Fibroblast of skin of left biceps (primary cell): ENCODE measurements at places on chromosomes 5 and 9.

DNA sequence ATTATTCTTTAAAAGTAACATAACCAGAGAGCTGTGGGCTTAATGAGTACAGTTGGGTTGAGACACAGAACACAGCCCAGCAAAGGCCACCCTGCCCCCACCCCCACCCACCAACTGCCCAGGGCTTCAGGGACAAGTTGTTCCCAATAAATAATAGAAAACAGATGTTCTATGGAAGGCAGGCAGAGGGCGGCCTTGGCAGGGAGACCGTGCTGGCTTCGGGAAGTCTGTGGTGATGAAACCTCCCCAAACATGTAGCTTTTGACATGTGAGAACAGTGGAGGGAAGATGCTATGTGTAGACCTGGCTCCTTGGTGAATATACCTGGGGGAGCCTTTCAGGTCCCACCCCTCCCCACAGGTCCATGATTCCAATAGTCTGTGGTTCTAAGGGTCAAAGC is 10.0 kb downstream of the TRAF1 start:
- no peak for DNase-seq

- DNase-seq, result peak; percentile 43
These were observed 829 bp downstream of the ANXA1 start for GRCh38 chr9:73152543-73152844.

DNA sequence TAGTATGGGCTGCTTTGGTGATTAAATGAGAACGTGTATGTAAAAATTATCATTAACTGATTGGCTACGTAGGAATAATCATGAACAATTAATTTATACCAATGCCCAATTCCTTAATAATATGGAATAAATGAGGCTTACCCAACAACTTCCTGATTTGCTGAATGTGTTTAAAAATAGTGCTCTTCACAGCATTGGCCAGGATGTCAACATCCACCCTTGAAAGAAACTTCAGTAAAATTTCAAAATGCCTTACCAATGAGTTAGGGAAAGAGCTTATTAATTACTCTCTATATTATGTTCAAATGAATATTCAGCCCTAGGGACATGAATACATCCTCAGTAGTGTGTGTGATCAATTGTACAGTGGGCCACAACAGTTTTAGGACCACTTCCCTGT is 401.4 kb downstream of the PSAT1 start:
- DNase-seq, result no peak

GRCh38 chr5:181283347-181283746 is 22.4 kb upstream of the TRIM52 start:
- no peak for DNase-seq

DNA sequence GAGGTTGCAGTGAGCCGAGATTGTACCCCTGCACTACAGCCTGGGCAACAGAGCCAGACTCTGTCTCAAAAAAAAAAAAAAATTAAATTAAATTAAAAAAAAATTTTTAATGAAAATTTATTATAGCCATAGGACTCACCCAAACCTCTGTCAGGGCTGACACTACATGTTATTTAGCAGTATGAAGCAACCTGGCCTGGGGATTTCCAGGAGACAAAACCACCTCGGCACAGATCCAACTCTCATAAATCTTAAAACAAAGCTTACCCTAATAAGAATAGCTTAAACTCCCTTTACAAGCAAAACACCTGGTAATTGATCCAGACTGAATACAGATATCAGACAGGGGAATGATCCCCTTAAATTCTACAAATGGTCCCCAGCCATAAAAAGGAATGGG is 38.4 kb downstream of the PPP1R2B start:
- no peak for DNase-seq

- no peak for DNase-seq
These were observed 26.4 kb downstream of the RGS7BP start for GRCh38 chr5:64532212-64532611.

DNA sequence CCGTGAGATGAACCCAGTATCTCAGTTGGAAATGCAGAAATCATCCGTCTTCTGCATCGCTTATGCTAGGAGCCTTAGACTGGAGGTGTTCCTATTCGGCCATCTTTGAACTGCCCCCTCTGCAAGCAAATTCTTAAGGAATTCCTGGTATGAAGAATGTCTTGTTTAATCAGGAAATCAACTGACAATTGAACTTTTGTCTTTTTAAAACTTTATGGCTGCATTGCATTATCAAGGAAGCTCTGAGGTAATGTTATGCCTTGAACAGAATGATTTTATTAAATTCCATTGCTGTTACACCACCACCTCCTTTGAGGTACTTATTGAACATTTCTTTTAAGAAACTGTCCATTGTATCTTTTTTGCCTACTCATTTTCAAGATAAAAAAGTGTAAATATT is 1915.7 kb upstream of the CDH9 start:
- no peak for DNase-seq

DNA sequence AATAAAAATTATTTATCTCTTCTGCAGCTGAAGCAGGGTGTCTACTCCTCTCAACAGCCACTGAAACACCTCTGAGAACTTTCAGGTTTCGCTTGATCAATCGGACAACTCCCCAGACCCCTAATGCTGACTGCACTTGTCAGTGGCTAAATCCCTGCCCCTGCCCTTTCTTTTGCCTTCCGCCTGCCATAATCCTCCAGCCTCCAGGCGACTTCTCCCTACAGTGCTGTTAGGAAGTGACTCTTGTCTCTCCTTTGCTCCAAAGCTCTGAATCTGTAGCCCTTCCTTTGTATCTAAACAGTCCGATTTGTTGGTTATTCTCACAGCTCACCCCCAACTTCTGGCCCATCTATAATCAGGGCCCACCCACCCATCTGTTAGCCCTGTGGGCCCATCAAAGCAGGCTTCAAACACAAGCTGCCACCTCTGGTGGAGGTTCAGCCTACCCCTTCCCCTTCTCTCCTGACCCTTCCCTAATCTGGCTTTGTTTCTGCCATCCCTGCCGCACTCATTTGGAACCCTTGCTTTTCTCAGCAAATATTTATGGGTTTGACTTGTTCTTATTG is 53.7 kb upstream of the IFNK start:
- DNase-seq, result no peak

- DNase-seq, result no peak
These were observed 256 bp upstream of the CLINT1 start for GRCh38 chr5:157859227-157859575.

DNA sequence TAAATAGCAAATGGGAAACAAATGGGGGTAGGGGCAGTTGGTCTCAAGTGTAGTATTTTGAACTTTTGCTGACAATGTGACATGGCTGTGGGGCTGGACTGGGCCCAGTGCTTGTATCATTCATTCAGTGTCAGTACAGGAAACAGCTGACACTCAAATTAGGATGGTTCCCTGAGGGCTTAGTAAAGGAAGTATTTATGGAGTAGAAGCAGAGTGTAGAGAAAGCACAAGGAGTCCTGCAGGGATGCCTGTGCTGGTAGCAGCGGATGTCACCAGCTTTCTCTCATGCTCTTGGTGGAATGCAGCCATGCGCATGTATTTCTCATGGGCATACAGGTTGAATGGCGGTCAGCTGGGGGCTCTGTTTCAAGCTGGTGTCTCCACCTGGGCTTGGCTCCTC is 72.9 kb upstream of the SLC44A1 start:
- no peak for DNase-seq
